ENCODE measurements at places on chromosomes 7 and 10.

DNA sequence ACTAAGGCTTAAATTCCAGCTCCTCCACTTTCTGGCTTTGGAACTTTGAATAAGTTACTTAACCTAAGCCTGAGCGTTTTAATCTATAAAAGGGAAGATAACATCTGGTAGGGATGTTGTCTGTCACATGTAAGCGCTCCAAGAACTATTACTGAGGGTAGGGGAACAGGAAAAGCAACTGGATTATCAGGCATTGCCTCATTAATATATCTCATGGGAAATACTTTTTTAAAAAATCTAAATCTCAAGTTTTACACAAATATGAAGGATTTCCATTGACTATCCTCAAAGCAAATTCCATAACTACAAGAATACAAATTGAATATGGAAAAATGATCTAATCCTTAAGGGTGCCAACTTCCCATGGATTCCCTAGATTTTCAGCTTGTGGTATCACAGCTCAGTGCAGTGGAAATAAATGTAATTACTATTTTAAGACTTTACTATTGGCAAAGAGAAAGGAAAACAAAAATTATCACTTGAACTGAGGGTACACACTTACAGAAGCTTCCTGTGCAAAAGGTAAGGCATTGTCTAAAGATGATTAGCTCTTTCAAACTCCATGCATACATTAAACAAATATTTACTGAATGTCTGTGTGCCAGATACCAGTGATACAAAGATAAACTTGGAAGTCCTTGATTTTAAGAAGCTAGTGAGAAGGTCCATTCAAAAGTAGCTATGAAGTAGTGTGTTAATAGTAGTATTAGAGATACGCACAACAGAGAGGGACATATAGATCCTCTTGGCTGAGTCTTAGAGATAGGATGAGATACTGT is 38.4 kb downstream of the NT5C2 start:
- no peak for DNase-seq

- DNase-seq = no peak
Measured at GRCh38 chr10:36391405-36391804, 734.0 kb upstream of the ANKRD30A start.

- DNase-seq = no peak
Measured at GRCh38 chr7:747186-747585, 20.1 kb upstream of the PRKAR1B start.

DNA sequence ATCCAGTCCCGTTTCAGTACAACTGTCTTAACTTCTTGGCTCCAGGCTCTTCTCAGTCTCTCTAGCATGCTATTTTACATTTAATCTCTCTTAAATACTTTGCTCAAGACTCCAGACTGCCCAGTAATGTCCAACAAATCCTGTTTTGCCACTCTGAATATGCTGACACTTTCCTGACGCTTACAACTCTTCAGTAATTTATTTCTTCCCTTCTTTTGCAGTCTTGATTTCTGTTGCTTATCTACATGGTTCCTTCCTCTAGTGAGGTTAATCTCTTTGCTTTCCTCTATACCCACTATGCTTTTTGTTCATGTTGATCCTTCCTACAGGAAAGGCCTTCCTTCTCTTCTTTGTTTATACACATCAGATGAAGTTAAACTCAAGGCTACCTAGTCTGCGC is 23.7 kb downstream of the UMAD1 start:
- DNase-seq = no peak

GRCh38 chr7:116097365-116098009 is 66.9 kb upstream of the TFEC start:
- DNase-seq = no peak

All from tibial nerve (tissue), 4 donors.